ENCODE measurements at places on chromosomes 2 and 18. TPM values are rescaled to one million over a fixed set of nuclear protein-coding genes. Genes with fewer than 3 reads are reported as not detected.
A peak's percentile ranks its signal among the peaks of the same experiment; 100 is the strongest.

The PLGLB1 gene
- 0.45 TPM for total RNA-seq

The MC2R gene
- not detected for total RNA-seq

The RAB6C gene
- not detected for total RNA-seq

The SERPINB7 gene
- total RNA-seq, result not detected

The ADCYAP1 gene
- not detected for total RNA-seq

The CYP27C1 gene
- not detected for total RNA-seq

DNA sequence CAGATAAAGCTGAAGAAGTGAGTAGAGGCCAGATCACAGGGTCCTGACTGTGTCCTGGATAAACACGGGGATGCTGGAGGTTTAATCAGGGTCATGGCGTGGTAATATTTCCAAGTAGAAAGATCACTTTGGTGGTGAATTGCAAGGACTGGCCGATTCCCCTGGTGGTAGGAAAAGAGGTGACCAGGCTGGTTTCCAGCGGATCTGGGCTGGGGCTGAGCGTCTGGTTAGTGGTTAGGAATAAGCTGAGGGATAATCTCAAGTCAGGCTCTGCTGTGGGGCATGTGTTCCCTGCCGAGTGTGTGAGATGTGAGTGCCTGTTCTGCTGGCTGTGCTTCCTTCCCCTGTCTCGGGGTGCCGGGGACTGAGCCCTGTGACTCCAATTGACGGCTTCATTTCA, 484.0 kb downstream of the TSN start:
- H3K27me3 ChIP-seq, result no peaks in the 10 kb centered on the region
- DNase-seq, result no peak
- H3K4me3 ChIP-seq, result no peak overlapping the region
- no peaks in the 10 kb centered on the region for H3K36me3 ChIP-seq
- no peaks in the 10 kb centered on the region for H3K4me1 ChIP-seq

- no peak overlapping the region for H3K4me3 ChIP-seq
- no peak overlapping the region for H3K27ac ChIP-seq
- no peak for DNase-seq
- H3K27me3 ChIP-seq, result no peaks in the 10 kb centered on the region
These were observed 1342.0 kb upstream of the ZEB2 start for GRCh38 chr2:145861940-145862339.

DNA sequence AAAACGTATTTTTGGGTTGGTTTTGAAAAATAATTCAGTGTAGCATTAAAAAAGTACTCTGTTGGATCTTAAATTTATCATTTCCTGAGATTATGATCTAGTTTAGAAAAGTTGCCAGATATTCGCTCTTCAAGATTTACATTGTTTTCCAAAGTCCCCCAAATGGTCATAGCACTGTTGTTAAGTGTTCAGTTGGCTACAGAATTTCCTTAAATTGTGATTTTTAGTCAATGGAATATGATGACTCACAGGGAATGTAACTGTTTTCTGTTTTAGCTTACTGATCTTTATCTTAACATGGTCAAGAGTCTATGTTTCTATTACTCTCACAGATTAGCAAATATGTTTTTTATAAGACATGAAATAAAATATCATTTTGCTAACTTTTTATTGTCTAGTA, 23.2 kb downstream of the PLCL1 start:
- H3K4me1 ChIP-seq, result no peaks in the 10 kb centered on the region
- no peaks in the 10 kb centered on the region for H3K27me3 ChIP-seq
- no peak overlapping the region for H3K27ac ChIP-seq
- no peak overlapping the region for H3K4me3 ChIP-seq

DNA sequence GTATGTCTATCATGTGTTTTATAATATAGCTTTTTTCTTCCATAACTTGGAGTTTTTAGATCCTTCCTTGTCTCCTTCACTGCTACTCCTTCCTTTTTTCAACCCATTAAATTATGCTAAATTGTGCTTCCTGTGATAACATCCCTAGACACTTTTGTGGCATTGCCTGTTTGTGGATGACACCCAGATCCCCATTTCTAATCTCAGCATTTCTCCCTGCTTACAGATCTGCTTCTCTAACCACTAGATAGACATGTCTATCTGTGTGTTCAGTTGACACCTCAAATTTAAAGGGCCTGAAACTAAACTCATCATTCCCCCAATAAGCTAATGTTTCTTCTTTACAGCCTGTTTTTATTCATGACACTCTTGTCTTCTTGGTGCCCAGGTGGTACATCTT, 244.8 kb downstream of the BABAM2 start:
- no peak overlapping the region for H3K27ac ChIP-seq
- H3K4me1 ChIP-seq, result peaks cover 21% of the 10 kb centered on the region
- no peaks in the 10 kb centered on the region for H3K27me3 ChIP-seq
- peaks cover 8% of the 10 kb centered on the region for H3K36me3 ChIP-seq

DNA sequence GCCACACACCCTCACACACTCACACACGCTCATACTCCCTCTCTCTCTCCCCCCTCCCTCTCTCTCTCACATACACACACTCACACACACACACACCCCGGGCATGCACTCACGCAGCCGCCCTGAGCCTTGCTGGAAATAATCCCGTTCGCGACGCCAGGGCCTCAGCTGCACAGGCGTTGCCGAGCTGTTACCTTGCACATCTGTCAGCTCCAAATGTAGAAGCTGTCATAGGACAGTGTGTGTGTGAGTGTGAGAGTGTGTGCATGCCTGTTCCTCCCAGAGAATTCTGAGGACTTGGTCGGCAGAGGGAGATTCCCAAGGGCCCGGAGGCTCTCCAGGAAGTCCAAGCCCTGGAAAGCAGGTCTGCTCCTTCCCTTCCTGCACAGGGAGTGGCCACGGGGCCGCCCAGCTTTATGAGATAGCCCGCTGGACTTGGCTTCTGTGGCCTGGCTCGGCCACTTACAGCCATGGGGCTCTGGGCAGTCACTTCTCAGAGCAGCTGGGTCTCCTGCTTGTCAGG, 8.6 kb downstream of the SPR start:
- peaks cover 9% of the 10 kb centered on the region for H3K36me3 ChIP-seq
- H3K27me3 ChIP-seq, result peaks cover 37% of the 10 kb centered on the region
- no peak overlapping the region for H3K27ac ChIP-seq
- H3K4me3 ChIP-seq, result no peak overlapping the region

- H3K36me3 ChIP-seq, result no peaks in the 10 kb centered on the region
- no peaks in the 10 kb centered on the region for H3K27me3 ChIP-seq
- no peak overlapping the region for H3K4me3 ChIP-seq
These were observed 160.4 kb downstream of the ASB1 start for GRCh38 chr2:238586931-238587775.

GRCh38 chr2:17594533-17595401, 54.3 kb downstream of the VSNL1 start:
- no peak for DNase-seq
- no peak overlapping the region for H3K27ac ChIP-seq
- H3K36me3 ChIP-seq, result no peaks in the 10 kb centered on the region
- no peaks in the 10 kb centered on the region for H3K4me1 ChIP-seq

- H3K27ac ChIP-seq, result peak overlapping the region; percentile 19
- H3K36me3 ChIP-seq, result no peaks in the 10 kb centered on the region
- H3K4me3 ChIP-seq, result no peak overlapping the region
- DNase-seq, result peak; percentile 38
- no peaks in the 10 kb centered on the region for H3K27me3 ChIP-seq
These were observed 182.9 kb downstream of the IKZF2 start for GRCh38 chr2:212968284-212969081.

DNA sequence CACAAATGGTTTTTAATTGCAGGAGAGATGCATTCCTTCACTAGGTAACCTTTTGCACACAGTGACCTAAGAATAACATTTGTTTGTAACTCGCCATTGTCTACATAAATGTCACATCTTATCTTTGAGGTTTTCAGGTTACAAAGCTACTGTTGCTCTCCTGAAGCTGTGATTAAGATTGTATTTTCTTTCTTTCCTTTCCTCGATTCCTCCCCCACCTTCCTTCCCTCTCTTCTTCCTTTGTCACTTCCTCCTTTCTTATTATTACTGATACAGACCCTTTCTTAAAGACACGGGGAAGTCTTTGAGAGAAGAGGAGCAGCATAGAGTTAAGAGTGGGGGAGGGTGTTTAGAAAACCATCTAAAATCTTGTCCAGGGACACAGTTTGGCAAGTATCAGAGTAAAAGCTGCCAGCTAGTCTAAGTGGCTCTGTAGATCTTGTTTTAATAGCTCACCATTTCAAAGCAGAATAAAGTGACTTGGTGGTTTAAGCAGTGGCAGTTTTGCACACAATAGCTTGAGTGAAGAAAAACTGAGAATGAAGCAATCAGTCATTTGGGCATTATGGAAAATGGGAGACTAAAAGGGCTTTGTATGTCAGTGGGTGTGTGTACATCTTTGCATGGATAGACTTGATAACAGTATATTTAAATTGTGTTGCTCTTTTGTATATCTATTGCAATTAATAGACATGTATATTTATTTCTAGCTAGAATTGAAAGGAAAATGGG, 10.9 kb downstream of the CERS6 start:
- H3K27me3 ChIP-seq, result no peaks in the 10 kb centered on the region
- H3K4me3 ChIP-seq, result peak overlapping the region; percentile 9
- H3K36me3 ChIP-seq, result peaks cover 12% of the 10 kb centered on the region
- peak overlapping the region; percentile 5 for H3K27ac ChIP-seq

Measured in activated CD8-positive, alpha-beta T cell treated with anti-CD3 and anti-CD28 coated beads for 36 hours (primary cell).